ENCODE measurements at places on chromosomes 16 and 17.

- DNase-seq, result no peak
Measured at GRCh38 chr16:26651464-26651863, 415.3 kb upstream of the C16orf82 start.

DNA sequence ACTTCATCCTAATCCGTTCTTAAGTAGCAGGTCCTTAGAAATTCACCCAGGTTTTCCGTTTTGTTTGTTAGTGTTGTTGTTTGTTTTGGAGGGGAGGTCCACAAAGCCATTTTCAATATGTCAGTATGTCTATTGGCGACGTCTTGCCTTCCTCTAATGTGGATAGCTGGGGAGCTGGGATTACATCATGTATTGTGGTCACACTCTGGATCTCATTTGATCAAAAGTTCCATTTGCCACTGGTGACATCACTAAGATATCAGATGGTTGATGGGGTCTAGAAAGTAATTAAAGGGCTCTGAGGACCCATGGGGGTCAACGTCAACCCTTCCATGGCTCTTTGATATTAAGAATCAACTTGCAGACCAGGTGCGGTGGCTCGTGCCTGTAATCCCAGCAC, 2.7 kb upstream of the EPN3 start:
- DNase-seq, result no peak

GRCh38 chr17:74153821-74154430, 49.6 kb upstream of the RPL38 start:
- no peak for DNase-seq

- no peak for DNase-seq
Measured at GRCh38 chr16:67964477-67965131, 3.8 kb downstream of the SLC12A4 start.

GRCh38 chr16:58499615-58500351, at the start of gene NDRG4:
Gene NDRG4, plus strand, starts transcription at chr16:58500143. Its CDS starts 106 bp downstream, at chr16:58500249.
- no peak for DNase-seq

- DNase-seq, result no peak
Measured at GRCh38 chr17:56322991-56323390, 169.7 kb downstream of the ANKFN1 start.

GRCh38 chr16:90011508-90011819, 7.8 kb downstream of the DBNDD1 start:
- DNase-seq, result no peak

DNA sequence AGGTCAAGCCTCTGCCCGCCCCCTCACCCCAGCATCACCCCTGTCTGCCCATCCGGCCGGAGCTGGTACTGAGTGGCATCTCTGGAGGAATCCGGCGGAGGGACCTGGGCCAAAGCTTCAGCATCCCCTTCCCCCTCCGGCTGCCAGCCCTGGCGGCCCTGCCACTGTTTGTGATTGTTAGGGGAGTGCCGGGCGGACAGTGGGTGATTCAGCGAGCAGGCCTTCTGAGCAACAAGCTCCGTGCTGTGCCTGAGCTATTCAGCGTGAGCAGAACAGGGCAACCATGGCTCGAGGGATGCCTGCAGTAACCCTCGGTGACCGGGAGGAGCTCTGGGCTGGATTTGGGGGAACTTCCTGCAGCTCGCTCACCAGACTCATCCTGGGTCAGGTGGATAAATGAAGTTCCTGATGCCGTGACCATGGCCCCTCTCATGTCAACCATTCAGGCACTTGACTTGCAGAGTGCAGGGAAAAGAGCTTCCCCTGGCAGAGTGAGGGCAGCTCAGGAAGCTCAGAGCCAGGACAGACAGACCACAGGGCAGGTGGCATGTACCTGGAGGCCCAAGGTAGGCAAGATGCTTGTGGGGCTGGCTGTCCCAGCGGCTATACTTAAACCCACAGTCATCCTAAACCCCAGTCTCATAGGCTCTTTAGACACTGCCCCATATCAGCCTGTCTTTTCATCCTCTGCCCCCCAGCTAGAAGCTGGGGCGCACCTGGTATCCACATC, 24.3 kb upstream of the MLKL start:
- no peak for DNase-seq

DNA sequence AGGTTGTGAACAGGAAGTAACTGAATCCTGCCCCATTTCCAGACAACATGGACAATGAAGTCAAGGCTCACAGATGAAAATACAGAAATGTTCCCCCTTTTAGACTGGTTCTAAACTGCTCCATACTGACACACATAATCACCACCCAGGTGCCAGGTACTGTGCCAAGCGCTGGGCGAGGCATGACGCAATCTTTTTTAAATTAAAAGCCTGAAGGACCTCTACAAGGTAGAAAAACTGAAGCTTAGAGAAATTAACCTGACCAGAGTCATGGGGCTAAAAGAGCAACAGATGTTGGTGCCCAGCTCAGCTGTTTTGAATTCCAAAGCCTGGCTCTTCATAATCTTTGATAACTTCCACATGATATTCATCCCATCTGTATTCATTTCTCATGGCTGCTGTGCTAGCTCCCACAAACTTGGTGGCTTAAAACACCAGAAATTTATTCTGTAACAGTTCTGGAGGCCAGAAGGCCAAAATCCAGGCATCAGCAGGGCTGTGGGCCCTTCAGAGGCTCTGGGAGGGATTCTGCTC, 4.9 kb upstream of the RAB11FIP4 start:
- no peak for DNase-seq

GRCh38 chr16:84055366-84055765, 12.8 kb upstream of the SLC38A8 start:
- no peak for DNase-seq

DNA sequence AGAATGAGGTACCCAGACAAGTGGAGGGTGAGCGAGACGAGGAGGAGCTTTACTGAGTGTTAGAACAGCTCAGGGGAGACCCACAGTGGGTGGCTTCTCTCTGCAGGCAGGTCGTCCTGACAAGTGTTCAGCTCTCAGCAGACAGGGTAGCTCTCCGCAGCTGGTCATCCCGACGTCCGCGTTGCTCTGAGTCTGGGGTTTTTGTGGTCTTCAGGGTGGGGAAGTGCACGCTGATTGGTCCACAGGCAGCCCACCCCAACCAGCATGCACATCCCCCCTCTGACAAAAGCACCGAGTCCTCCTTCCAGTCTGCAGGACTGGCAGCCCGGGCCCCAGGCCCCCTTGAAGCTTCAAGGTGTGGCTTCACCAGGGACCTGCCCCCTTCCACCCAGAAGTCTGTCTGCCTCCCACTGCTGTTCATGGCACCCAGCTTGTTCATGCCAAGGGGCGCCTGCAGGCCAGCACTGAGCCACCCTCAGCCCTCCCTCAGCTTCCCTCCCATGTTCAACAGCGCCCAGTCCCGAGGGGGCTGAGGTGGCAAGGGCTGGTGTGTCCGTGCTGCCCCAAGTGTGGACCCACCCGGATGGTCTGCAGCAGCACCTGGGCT, 19.9 kb upstream of the WDR45B start:
- DNase-seq, result no peak

DNA sequence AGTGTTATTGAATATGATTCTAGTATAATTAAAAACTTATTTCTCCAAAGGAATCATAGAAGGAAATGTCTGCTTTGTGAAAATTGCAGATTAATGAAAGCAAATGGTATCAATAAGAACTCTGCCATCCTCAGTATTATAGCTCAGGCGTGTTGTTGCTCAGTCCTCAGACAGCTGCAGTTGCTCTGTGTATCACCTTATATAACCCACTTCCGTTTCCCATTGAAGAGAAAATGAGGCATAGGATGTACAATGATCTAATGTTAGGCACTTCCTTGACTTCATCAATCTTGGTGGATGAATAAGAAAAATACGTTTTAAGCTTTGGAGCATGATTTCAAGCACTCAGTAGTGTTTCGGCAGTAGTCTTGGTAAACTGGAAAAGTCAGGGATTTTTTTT, 14.1 kb downstream of the MFSD11 start:
- no peak for DNase-seq

Data from activated CD8-positive, alpha-beta memory T cell treated with anti-CD3 and anti-CD28 coated beads for 1 hour (primary cell).